Melanocyte of skin (primary cell): ENCODE measurements at places on chromosomes 2 and 18. TPM values are rescaled to one million over a fixed set of nuclear protein-coding genes. Genes with fewer than 3 reads are reported as not detected.

Gene LBX2
- total RNA-seq: 2.9 and 4.1 TPM in 2 replicates

Gene SERPINB7
- not detected in 2 replicates for total RNA-seq

Gene CPO
- 0.34 and 0.36 TPM in 2 replicates for total RNA-seq

Gene SERPINB12
- total RNA-seq: not detected in 2 replicates

Gene UGT1A10
- total RNA-seq: not detected in 2 replicates

Gene TBC1D8
- total RNA-seq: 9.3 and 11.1 TPM in 2 replicates

Gene CAPN14
- 0.33 and 0.62 TPM in 2 replicates for total RNA-seq

Gene GKN1
- total RNA-seq: not detected in 2 replicates

Gene TXNDC2
- not detected in 2 replicates for total RNA-seq

Gene RAPGEF4
- total RNA-seq: not detected in 2 replicates

Gene ARHGAP28
- 0.34 and 1.5 TPM in 2 replicates for total RNA-seq

Gene AP1S3
- total RNA-seq: 23.8 and 26.3 TPM in 2 replicates

Gene MYOM1
- total RNA-seq: under 0.01 and 0.15 TPM in 2 replicates

Gene SNED1
- 2.2 and 6.7 TPM in 2 replicates for total RNA-seq

Gene EPB41L3
- 161 and 167 TPM in 2 replicates for total RNA-seq

Gene GATA6
- total RNA-seq: under 0.01 and 0.73 TPM in 2 replicates

Gene KCTD18
- total RNA-seq: 13.4 and 17.8 TPM in 2 replicates

Gene DUSP19
- total RNA-seq: 3.8 and 4.7 TPM in 2 replicates

Gene PARD3B
- 6.2 and 18.2 TPM in 2 replicates for total RNA-seq

Gene RTP5
- total RNA-seq: not detected in 2 replicates

Gene CYP26B1
- not detected in 2 replicates for total RNA-seq

Gene POU3F3
- total RNA-seq: 0.31 TPM in 1 of 2 replicates, not detected in the other

Gene EEF1B2
- total RNA-seq: 205 and 354 TPM in 2 replicates

Gene GPR45
- not detected in 2 replicates for total RNA-seq

Gene CREG2
- 0.34 and 0.36 TPM in 2 replicates for total RNA-seq
